Mesangial cell (primary cell): ENCODE measurements at places on chromosomes 5 and 9. TPM values are rescaled to one million over a fixed set of nuclear protein-coding genes. Genes with fewer than 3 reads are reported as not detected.

PKN3 gene
- total RNA-seq: 7.6 and 23.8 TPM in 2 replicates

TAS2R1 gene
- total RNA-seq: not detected in 2 replicates

FGFR4 gene
- total RNA-seq: 15.8 and 25.6 TPM in 2 replicates

LTC4S gene
- total RNA-seq: 2.7 TPM in 1 of 2 replicates, not detected in the other

SLCO6A1 gene
- total RNA-seq: not detected in 2 replicates

HAVCR1 gene
- total RNA-seq: 2.1 and 11.7 TPM in 2 replicates

SLIT3 gene
- total RNA-seq: 18.9 and 52.4 TPM in 2 replicates
